ENCODE measurements at places on chromosomes 6 and 20. TPM values are rescaled to one million over a fixed set of nuclear protein-coding genes. Genes with fewer than 3 reads are reported as not detected.
A peak's percentile ranks its signal among the peaks of the same experiment; 100 is the strongest.

The KIF13A gene
- total RNA-seq, result 48.2 TPM

The RBPJL gene
- not detected for total RNA-seq

DNA sequence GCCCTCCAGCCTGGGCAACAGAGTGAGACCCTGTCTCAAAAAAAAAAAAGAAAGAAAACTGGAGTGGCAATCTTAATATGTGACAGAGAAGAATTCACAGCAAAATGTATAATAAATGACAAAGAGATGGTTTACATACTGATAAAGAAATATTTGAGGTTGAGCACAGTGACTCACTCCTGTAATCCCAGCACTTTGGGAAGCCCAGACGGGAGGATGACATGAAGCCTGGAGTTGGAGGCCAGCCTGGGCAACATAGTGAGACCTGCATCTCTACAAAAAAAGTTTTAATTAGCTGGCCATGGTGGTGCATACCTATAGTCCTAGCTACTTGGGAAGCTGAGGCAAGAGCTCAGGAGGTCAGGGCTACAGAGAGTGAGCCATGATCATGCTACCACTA is 12.4 kb upstream of the DEFB118 start:
- no peak for DNase-seq

DNA sequence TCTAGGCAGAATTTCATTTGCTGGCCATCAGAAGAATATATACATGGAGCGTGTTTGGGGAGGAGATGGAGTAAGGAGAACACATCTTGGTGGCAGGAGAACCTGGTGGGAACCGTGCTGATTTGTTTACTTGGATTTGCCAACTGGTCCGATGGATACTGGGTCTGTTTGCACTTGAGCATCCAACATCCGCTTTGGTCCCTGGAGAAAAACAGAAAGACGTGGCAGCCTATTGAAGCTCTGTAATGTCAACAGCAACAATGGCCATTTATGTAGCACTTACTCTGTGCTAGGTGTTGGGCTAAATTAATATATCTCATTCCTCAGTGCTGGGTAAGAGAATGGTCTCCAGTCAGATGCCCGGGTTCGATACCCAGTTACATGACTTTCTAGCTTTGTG is 125.6 kb downstream of the BCAS1 start:
- no peak for DNase-seq

DNA sequence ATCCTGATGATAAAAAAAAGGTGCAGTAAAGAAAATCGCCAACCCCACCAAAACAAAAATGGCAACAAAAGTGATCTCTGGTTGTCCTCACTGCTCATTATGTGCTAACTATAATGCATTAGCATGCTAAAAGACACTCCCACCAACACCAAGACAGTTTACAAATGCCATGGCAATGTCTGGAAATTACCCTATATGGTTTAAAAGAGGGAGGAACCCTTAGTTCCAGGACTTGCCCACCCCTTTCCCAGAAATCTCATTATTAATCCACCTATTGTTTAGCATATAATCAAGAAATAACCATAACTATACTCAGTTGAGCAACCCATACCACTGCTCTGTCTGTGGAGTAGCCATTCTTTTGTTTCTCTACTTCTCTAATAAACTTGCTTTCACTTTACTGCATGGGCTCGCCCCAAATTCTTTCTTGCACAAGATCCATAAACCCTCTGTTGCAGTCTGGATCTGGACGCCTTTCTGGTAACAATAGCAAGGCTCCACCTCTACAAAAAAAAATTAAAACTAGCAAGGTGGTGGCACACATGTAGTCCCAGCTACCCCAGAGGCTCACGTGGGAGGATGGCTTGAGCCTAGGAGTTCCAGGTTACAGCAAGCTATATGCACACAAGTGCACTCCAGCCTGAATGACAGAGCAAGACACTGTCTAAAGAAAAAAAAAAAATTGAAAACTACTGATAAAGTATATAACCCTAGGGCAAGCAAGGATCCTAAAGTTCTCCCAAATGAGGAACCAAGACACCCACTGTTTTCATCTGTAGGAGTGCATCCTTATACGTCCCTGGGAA is 278.8 kb upstream of the JARID2 start:
- DNase-seq, result no peak

The CFAP61 gene
- total RNA-seq, result not detected

GRCh38 chr20:43849496-43850186 is 65.0 kb upstream of the TOX2 start:
- peak; percentile 62 for DNase-seq

GRCh38 chr6:92840246-92840930 is 579.0 kb downstream of the EPHA7 start:
- no peak for DNase-seq

The MTFR2 gene
- total RNA-seq, result 3.4 TPM

GRCh38 chr6:34300332-34300751 is 51.5 kb upstream of the SMIM29 start:
- DNase-seq, result no peak

The ANKRD66 gene
- not detected for total RNA-seq

- DNase-seq, result no peak
These were observed 1.7 kb downstream of the NECAB3 start for GRCh38 chr20:33672426-33673113.

DNA sequence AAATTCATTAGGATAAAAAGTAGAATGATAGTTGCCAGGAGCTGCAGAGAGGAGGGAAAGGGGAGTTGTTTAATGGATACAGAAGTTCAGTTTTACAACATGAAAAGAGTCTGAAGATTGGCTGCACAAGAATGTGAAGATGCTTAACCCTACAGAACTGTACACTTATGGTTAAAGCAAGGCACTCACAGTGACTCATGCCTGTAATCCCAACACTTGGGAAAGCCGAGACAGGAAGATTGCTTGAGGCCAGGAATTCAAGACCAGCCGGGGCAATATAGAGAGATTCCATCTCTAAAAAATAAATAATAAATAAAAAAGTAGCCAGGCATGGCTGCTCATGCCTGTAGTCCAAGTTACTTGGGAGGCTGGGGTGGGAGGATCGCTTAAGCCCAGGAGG is 174.0 kb downstream of the TASP1 start:
- DNase-seq, result no peak

DNA sequence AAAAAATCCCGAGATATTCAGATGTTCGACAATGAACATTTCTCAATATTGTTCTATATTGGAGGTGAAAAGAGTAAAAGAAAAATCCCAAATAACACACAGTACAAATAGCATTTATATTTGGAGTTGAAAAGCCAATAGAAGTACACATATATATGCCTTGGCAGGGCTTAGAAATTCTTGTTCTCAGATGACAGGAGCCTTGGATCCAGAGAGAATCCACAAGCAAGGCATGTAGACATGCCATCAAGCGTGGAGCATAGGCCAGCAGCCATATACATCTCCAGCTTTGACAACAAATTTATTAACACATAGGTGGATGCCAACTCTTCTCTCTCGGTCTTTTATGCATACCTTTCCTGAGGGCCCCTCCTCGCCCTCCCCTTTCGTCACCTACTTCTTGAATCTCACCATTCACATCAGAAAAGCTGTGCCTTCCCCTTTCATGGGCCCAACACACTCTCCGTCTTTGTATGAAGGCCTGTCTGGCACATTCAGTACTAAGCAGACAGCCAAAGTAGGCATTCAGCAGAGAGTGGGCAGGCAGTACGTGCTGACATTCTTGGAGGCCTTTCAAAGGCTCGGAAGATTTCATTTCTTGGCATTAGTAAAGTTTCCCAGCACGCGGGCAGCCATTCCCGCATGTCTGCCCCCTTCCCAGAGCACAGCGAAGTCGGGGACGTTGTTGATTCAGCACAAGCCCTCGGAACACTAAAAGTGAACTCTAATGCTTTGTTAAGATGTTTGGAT is 18.2 kb downstream of the NEDD9 start:
- DNase-seq, result peak; percentile 38

DNA sequence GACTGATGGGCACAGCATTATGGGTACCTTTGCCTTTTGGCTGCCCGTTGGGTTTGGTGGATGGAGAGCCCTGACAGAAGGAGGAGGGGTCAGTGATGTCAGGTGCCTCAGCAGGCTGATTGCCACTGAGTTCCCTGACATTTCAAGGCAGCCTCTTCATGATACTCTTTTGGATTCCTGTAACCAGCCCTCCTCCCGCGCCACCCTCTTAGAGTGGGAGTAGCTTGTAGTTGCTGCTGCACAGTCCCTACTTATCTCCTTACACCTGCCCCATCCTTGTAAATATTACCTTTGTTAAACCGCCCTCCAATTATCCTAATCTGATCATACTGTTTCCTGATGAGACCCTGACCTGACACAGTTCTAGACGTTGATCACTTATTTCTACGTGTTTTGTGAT is 140.0 kb downstream of the CFAP61 start:
- DNase-seq, result no peak

DNA sequence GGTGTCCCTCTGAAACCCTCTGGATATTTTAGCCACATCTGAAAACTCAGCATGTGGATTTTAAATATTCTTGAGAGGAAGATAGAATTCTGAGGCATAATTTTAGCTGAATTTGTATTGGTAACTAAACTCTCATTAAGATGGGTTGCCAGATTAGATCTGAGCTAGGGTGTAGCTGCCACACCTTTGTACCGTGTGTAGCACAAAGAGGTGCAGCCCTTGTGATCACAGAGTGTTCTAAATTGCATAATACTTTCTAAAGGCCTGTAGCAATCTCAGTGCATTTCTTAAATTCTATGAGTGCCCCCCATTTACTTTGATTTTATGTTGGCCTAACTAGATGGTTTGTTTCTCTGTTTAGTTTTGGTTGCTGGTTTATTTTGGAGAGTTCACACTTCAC is 53.0 kb downstream of the FLRT3 start:
- no peak for DNase-seq

GRCh38 chr6:119312875-119313338 is 36.7 kb downstream of the MAN1A1 start:
- DNase-seq, result no peak

DNA sequence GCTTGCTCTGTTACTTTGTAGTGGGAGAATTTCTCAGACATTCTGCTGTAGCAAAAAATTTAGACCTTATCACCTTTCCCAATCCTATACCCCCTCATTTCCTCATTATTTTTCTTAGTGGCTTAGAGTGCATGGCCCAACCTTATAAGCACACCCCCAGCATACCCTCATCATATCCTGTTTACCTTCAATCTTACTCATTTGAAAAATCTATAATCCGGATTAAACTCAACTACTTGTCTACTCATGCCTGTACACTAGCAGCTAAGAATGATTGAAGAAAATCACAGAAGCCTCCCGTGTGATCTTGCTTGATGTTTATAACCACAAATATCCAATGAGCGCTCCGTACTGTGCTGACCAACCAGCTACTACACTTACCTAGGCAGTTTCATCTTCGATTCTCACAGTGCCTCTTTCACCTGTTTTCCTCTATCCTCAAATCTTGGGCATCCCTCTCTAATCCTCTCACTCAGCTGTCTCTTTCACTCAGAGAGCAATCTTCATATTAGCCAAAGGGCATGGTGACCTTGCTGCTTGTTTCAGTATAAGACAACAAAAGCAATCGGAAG is 36.6 kb downstream of the AIG1 start:
- DNase-seq, result peak; percentile 4

DNA sequence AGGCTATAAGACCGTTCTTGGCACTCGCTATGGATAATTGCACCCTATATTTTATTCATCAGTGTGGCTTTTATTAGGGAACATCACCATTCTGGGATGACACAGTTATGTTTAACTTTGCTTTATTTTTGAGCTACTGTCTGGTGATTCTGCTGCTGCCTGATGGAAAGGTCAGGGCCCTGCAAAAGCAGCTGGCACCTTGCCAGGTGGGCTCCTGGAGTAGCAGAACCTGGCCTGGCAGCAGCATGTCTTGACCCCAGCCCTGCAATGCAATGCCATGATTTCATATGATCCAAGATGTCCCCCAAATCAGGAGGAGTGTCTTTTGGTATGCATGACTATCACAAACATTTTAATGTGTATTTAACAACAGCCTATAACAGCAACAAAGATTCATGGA is 228.4 kb upstream of the RSPO3 start:
- DNase-seq, result peak; percentile 24

DNA sequence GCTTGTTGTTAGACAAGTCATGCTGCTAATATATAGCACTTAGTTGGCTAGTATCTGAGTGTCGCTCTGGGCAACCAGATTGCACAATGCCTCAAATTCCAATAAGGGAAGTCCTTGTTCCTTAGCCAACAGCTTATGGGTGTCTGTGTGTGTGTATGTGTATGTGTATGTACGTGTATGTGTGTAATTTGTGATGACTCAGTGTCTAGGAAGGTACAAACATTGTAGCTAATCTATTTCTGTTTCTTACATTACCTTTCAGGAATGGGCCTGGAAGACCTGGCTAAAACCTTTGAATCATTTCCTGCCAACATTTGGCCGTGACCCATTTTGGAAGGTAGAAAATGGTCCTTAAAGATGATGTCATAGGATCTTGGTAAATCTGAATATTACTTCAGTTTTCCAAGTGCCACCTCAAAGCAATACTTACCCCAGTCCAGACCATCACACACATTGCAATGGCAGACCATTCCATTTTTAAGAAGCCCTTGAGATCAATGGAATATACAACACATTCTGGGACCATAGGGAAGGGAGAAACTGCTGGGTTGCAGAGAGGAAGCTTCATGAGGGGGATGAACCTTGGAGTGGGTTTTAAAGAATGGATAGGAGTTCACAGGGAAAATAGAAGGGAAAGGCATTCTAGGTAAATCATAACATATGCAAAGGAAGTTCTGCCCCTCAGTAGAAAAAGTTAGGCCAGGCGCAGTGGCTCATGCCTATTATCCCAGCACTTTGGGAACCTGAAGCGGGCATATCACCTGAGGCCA is 25.1 kb downstream of the NEDD9 start:
- peak; percentile 98 for DNase-seq

DNA sequence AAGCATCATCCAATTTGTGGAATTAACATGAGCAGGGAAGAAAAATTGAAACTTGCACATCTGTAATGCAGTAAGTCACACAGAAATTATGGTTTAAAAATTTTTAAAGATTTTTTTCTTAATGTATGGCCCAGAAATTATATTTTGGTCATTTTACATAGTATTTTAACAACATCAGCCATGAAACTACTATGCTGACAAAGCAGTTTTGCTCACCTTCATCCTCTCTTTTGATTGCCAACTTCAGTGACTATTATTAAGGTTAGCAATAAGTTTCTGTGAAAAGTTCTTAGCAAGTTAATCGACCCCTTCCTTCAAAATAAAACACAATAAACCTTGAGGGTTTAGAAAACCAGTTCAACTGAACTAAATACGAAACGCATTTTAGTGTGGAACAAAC is 1347.0 kb downstream of the EPHA7 start:
- no peak for DNase-seq

- DNase-seq, result no peak
These were observed 43.4 kb downstream of the LYRM4 start for GRCh38 chr6:5217356-5217755.

DNA sequence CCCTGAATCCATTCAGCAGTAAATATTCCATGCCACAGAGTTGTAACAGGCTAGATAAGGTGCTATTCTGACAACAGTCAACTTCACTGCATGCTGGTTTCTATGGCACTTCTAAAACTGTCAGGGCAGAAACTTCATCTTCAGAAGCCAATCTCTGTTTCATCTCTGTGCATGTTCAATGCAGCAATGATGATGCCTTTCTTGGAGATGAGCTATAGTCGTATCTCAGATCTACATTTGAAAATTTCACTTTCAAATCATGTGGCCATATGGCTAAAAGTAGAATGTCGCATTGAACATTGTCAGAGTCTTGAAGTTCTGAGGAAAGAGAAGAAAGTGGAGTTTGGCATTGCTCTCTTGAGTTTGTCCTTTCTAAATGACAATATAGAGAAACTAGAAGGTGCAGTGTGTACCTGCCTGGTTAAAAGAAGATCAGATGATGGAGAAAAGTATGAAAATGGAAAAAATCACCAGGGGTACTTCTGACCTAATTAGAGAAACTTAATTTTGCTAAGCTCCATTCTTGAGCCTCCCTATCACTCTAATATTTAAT is 49.0 kb upstream of the VSTM2L start:
- no peak for DNase-seq

- no peak for DNase-seq
These were observed 281.2 kb upstream of the JARID2 start for GRCh38 chr6:14964556-14965270.

The LY6G6D gene
- total RNA-seq, result not detected

Data from dermis blood vessel endothelial cell (primary cell).